ENCODE measurements at places on chromosomes 3 and 15. TPM values are rescaled to one million over a fixed set of nuclear protein-coding genes. Genes with fewer than 3 reads are reported as not detected.

The SLC30A4 gene
- not detected for polyA plus RNA-seq

The ABHD17C gene
- polyA plus RNA-seq, result 9.1 TPM

The SHC4 gene
- 0.38 TPM for polyA plus RNA-seq

The USP3 gene
- 7.6 TPM for polyA plus RNA-seq

The WWTR1 gene
- 21.0 TPM for polyA plus RNA-seq

The SLC24A5 gene
- 0.23 TPM for polyA plus RNA-seq

The SLC6A6 gene
- polyA plus RNA-seq, result 31.6 TPM

The CPLX3 gene
- not detected for polyA plus RNA-seq

The ISL2 gene
- polyA plus RNA-seq, result 1.0 TPM

The NCKIPSD gene
- polyA plus RNA-seq, result 15.1 TPM

The GPR171 gene
- polyA plus RNA-seq, result 3.4 TPM

The FMN1 gene
- 0.71 TPM for polyA plus RNA-seq

The BLM gene
- 43.9 TPM for polyA plus RNA-seq

The CHRM5 gene
- not detected for polyA plus RNA-seq

The C3orf62 gene
- polyA plus RNA-seq, result 1.6 TPM

The GOLGA8R gene
- polyA plus RNA-seq, result not detected

The C2CD4A gene
- not detected for polyA plus RNA-seq

The ASB14 gene
- polyA plus RNA-seq, result 0.38 TPM

Data from GM23338 (cell line).